ENCODE measurements at places on chromosomes 3 and 15.

DNA sequence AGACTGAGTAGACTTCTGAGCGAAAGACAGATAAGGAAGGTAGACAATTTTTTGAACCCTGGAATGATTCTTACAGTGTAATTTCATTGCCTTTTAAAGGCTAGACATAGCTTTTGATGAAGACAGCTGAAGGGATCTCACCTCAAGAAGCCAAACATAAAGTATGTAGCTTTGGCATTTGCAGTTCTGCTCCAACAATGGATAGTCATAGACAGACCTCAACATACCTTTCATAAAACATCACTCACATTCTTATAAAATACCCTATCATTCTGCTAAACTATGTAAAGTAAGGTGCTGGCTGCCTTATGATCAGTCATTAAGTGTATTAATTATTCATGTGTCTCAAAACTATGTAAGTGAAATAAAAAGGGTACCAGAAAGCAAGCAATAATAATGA is 70.0 kb downstream of the UBE3A start:
- DNase-seq, result no peak

GRCh38 chr15:60614028-60614427 is 135.1 kb upstream of the ICE2 start:
- no peak for DNase-seq

- DNase-seq, result no peak
These were observed 63.1 kb downstream of the VGLL4 start for GRCh38 chr3:11580645-11581044.

- DNase-seq, result no peak
These were observed 143.0 kb upstream of the SOX2 start for GRCh38 chr3:181568693-181569092.

- DNase-seq, result no peak
These were observed 170.8 kb downstream of the IGSF11 start for GRCh38 chr3:118863731-118864322.

DNA sequence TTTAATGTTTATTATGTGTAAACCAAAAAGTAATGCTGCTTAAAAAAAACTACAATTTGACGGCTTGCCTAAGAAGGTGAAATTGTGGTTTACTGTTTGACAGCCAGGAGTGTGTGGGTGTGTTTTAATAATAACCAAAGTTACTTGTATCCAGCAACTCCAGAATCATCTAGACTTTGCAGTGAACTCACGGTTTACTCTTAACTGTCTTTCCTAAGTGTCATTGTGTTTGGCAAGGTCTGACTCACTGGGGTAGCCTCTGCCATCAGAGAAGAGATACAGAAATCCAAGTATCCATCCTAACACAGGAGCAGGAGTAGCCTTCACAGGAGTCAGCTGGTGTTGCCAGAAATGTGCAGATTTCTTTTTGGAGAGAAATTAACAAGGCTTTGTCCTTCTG is 151.1 kb downstream of the CTNNB1 start:
- no peak for DNase-seq

- no peak for DNase-seq
These were observed 239.7 kb downstream of the SUCLG2 start for GRCh38 chr3:67414740-67415139.

GRCh38 chr3:175585898-175586297 is 726.8 kb downstream of the NAALADL2 start:
- DNase-seq, result no peak

DNA sequence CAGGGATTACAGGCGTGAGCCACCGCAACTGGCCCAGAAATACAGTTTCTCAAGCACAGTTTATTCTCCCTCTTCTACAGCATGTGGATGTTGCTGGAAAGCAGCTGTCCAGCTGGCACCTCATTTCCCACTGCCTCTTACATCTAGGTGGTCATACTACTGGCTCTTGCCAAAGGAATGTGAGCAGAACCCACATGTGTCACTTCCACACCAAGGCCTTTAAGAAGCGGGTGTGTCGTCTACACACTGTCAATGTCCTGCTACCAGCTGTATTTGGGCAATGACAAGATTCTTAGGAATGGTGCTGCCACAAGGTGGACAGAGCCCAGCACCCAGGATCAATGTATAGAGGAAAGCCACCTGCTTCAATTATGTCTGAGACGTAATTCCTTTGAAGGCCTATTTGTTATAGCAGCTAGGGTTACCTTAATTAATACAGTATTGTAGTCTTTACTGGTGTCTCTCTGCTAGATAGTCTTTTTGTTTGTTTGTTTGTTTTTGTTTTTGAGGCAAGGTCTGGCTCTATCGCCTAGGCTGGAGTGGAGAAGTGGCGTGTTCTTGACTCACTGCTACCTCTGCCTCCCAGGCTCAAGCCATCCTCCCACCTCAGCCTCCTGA is 15.1 kb upstream of the RAB7A start:
- DNase-seq, result no peak

DNA sequence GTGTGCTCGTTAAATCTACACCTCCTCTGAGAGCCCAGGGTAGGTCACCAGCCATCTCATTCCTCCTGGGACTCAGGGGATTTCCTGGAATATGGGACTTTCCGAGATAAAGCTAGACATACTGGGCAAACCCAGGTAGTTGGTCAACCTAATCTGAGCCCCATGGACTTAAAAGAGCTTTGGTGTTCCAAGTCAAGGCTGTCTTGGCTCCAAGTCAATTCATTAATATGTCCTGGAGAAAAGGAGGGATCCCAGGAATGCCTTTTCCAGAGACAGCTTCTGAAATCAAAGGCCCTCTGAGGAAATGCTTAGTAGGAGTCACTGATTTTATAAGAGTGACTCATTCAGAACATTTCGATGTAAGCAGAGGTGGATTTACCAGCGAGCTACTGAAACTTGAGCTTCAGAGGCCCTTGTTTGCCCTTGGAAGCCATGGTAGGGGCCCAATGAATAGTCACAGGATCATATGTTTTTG is 137.3 kb upstream of the UBE2E1 start:
- DNase-seq, result no peak

DNA sequence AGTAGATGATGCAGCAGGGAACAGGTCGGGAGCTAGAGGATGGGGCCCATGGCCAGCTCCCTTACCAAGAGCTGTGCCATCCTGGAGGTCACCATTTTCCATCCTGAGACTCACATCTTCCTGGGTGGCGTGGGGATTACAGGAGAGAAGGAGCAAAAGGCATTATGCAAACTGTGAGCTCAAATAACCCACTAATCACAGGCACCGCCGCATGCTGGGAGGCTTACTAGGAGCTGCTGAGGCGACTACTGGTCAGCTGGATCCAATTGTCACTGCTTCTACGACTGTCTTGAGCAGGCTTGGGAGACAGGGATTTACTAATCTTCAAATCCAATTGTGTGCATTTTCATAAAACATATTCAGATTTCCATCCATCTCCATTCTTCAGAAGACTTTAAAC is 12.5 kb upstream of the KBTBD12 start:
- DNase-seq, result no peak

- no peak for DNase-seq
These were observed 1.6 kb downstream of the GMPPB start for GRCh38 chr3:49721896-49722781.

GRCh38 chr3:149810846-149811245 is 2.2 kb upstream of the RNF13 start:
- no peak for DNase-seq

- no peak for DNase-seq
These were observed 91.7 kb upstream of the PDZRN3 start for GRCh38 chr3:73716418-73716817.

DNA sequence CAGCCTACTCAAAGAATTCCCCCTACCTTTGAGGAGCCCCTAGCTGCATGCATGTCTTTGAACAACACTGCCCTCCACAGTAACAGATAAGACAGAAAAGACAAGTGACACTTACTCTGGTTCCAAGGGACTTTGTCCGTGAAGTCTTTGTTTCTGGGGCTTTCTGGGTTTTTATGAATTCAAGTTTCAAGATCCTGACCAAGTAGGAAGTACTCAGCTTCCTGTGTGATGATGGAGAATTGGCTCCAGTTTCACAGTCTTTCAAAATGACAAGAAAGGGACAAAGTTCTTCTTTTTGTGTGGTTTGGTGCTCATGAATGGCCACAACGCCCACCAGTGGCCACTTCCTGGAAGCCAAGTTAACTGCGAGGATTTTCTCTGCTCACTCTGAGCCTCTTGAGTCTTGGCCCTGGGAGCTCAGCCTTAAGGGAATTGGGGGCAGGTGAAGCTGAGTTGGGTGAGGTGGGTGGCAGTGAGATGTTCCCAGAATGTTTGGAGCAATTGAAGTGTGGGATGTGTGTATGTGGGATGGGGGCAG is at the start of gene CCR1:
Gene CCR1, minus strand, starts transcription at position 147 of the 538 bp plus-strand sequence. CDS start 4,000 bp downstream, outside the sequence.
- DNase-seq, result no peak

GRCh38 chr3:152718810-152719209 is 116.1 kb upstream of the P2RY1 start:
- no peak for DNase-seq

DNA sequence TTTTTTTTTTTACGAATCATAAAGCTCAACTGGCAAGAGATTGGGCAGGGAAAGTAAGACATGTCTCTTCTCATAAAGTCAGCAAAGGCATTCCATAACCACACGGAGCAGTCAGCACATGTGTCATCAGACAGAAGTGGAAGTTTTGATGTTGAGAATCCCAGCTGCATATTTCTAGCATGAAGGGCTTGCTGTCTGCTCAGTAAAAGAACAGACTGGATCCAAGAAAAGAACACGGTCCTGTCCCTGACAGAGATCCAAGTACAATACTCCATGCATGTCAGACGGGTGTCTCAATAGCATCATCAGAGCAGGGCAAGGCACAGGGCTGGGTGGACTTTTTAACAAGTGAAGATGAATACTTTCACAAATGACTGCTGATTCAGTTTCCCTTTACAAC is 38.2 kb downstream of the ABI3BP start:
- DNase-seq, result no peak

GRCh38 chr15:76330080-76330680 is 6.4 kb upstream of the ISL2 start:
- DNase-seq, result no peak

- DNase-seq, result no peak
These were observed 81.2 kb downstream of the CHD2 start for GRCh38 chr15:92981333-92981732.

GRCh38 chr3:114892131-114892879 is 254.8 kb downstream of the ZBTB20 start:
- DNase-seq, result peak; percentile 16
